ENCODE measurements at places on chromosomes 2 and 18.

DNA sequence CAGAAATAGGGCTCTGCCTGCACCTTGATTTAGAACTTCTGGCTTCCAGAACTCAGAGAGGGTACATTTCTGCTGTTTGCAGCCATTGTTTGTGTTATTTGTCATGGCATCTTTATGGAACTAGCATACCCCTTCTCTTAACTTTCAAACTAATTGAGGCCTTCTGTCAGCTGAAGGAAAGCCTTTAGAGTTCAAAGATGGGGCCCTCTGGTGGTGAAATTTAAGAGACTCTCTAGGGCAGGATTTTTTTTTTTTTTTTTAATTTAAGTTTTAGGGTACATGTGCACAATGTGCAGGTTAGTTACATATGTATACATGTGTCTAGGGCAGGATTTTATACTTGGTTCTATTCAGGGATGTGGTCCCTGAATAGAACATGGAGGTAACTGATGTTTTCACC lies 260.6 kb upstream of the LINC00305 start:
- no peak for DNase-seq

- no peak for DNase-seq
Observed at GRCh38 chr2:12688091-12688490, 28.6 kb upstream of the TRIB2 start.

DNA sequence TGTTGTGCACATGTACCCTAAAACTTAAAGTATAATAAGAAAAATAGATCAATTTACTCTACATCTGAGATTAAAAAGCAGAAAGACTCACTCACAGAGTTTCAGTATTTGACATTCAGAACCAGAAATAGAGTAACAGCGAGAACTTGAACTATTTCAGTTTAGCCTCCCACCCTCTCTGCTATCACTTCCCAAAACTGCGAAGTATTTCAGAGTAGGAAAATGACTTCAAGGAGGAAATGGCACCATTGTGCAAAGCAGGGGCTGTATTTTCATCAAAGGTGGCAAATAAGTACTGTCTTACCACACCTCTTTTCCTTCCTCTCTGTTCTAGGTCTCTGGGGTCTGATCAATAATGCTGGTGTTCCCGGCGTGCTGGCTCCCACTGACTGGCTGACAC lies 13.6 kb downstream of the DHRS9 start:
- DNase-seq: no peak

DNA sequence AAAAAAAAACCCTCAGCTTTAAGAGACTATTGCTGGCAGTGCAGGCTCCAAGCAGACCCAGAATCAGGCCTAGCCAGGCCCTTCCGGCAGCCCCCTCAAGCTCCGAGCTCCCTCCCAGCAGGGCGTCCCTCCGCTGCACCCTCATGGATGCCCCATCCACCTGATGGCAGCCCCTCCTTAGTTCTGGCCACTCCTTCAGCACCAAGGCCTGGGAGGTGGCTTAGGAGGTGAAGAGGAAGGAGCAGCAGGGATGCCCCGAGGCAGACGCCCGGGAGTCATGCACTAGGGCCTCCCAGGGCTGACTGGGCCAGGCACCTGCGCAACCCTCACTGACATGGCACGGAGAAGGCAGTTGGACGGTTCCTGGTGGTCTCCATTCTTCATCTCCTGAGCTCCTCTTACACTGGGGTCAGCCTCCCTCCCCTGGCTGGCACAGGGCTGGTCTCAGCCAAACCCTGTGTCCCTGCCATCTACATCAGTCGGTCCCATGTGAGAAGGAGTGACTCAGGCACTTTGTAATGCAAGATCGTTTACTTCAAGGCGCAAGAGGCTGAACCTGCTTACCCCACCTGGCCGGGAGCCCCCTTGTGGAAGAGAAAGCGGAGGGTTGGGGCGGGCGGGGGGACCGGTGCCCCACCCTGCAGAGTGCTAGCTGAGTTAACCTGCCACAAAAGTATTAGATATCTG lies 53.5 kb upstream of the ID2 start:
- DNase-seq: no peak

DNA sequence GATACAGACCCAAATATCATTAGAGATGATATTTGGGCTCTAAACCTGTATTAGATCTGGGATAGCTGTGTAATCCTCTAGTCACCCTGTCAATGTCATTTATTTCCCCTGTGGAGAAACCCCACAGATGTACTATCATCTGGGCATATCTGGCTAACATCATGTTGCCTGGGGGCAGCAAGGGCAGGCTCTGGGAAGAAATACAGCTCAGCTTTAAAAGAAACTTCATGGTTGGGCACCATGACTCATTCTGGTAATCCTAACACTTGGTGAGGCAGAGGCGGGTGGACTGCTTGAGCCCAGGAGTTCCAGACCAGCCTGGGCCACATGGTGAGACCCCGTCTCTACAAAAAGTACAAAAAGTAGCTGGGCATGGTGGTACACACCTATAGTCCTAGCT lies 282.5 kb downstream of the SLC8A1 start:
- DNase-seq: no peak

Data from NCI-H2227 treated with DMSO at 0.1 percent for 48 hours (cell line).